Activated T-helper 1 cell treated with anti-CD3 and anti-CD28 coated beads, Interleukin-12 subunit alpha, Interleukin-12 subunit beta, Interleukin-2, Interleukin-4 antibody, amounts not matched to agents 30 ng/mL and 10 ng/mL and 1 ng/mL, durations not matched to agents 14 hours and 24 hours and 36 hours (primary cell): ENCODE measurements at places on chromosomes 5 and 9. TPM values are rescaled to one million over a fixed set of nuclear protein-coding genes. Genes with fewer than 3 reads are reported as not detected.

DNA sequence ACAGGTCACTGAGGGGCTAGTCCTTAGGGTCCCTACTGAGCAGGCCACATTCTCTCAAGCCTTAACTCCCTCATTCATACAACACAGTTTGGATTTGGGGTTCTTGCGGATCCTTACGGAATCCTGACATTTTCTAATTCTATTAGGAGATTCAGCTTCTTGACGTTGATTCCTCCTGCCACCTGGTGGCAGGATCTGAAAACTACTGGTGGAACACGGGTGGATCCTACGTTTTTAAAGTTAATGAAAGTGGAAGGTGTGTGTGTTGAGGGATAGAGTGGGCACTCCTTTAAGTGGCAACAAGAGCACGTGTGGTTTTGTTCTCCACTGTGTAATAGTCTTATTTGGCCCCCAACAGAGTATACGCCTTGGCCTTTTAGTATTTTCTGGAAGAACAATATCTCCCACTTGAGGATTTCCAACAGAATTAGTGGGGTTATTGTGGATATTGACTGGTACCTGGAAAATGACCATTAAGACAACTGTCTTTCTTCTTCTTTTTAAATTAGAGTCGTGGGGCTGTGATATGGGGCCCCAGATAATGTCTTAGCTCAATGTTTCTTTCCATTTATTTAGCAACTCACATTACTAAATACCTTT is 25.2 kb downstream of the SLC28A3 start:
- H3K4me3 ChIP-seq = no peak overlapping the region
- no peaks in the 10 kb centered on the region for H3K36me3 ChIP-seq
- H3K4me1 ChIP-seq = peaks cover 41% of the 10 kb centered on the region
- DNase-seq = peak; percentile 46

GRCh38 chr5:50441493-50441955 is 436 bp upstream of the EMB start:
- H3K27me3 ChIP-seq = peaks cover 2% of the 10 kb centered on the region
- H3K27ac ChIP-seq = peak overlapping the region; percentile 97
- peaks cover 14% of the 10 kb centered on the region for H3K36me3 ChIP-seq
- peak overlapping the region; percentile 94 for H3K4me3 ChIP-seq

DNA sequence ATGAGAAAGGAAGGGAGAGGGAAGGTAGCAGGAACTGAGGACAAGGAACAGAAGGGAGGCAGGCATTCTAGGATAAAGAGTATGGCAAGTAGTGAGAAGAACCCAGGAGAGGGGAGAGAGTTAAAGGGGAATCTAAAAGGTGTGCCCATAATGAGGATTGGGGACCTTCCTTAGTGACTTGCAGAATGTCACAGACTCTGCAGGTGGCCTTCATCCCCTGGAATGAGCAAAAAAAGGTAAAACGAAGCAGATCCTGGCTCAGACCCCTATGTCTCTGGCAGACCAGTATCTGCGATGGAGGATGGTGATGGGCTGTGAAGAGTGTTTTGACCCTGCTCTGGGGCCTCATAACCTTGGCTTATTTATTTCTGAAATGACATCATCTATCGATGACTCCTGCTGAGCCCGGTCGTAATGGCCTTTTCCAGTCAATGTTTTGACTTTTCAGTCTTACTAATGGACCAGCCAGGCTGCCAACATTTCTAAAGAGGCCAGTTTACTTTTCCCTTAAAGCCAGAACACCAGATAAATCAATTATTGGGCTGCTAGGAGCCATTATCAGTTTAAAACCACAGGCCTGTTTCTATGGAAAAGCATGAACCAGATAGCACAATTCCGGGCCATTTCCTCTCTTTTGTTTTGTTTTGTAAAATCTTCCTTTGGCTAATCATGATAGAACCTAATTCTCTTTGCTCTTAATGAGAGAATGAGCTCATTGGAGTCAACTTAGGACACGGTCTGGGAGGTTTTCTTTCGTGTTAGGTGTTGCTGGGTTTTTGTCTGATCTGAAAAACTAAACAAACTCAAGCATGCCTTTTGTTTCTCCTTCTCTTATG is 3.1 kb downstream of the TMOD1 start:
- H3K27me3 ChIP-seq = peaks cover 45% of the 10 kb centered on the region
- DNase-seq = no peak
- H3K4me3 ChIP-seq = no peak overlapping the region
- H3K36me3 ChIP-seq = no peaks in the 10 kb centered on the region
- peaks cover 25% of the 10 kb centered on the region for H3K4me1 ChIP-seq

DNA sequence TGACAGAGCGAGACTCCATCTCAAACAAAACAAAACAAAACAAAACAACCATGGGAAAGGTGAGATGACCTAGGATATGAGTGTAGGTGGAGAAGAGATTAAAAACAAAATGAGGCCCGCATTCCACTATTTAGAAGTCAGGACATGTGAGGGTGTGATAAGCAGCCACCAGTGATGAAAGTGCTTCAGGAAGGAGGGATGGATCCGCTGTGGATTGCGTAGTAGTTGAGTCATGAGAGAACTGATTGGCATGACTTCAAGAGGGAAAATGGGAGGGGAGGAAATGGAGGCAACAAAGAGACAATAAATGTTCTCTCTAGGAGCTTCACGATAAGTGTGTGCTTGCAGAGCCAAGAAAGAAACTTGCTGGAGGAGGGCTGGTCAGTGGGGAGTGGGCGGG is 367.6 kb downstream of the ARL15 start:
- H3K4me3 ChIP-seq = no peak overlapping the region
- DNase-seq = no peak
- H3K27ac ChIP-seq = no peak overlapping the region
- no peaks in the 10 kb centered on the region for H3K4me1 ChIP-seq
- H3K27me3 ChIP-seq = no peaks in the 10 kb centered on the region

MAP1B gene
- not detected in 2 replicates for total RNA-seq
